ENCODE measurements at places on chromosomes 7 and 10.

DNA sequence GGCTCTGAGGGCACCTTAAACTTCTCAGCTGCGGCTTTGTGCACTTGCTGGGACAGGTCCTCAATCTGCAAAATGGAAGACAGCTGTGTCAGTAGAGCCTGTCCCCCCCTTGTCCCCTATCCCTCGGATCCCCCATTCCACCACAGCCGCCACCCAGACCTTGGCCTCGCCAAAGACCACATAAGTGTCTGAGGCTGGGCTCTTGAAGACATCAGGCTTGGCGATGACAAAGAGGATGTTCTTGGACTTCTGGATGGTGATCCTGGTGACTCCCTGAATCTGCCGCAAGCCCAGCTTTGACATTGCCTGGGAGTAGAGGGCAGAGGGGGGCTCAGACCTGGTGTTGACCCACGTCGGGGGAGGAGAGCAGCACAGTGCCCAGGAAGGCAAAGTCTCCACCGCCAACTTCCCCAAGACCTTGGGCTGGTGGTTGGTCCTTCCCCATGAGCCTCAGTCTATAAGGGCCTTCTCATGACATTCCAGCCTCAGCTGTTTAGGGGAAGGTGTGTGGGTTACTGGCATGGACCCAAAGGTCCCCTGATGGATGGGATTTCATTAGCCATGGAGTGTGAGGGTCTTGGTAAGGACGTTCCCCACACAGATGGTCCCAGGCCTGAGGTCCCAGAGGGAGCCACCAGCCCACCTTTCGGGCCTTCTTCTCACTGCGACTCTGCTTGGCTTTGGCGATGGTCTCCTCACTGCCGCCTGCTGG, 7.7 kb downstream of the NACAD start:
- DNase-seq = no peak

GRCh38 chr10:126595160-126595559, 75.3 kb downstream of the C10orf90 start:
- no peak for DNase-seq

GRCh38 chr10:130748409-130749057, 563.0 kb downstream of the TCERG1L start:
- DNase-seq = no peak

DNA sequence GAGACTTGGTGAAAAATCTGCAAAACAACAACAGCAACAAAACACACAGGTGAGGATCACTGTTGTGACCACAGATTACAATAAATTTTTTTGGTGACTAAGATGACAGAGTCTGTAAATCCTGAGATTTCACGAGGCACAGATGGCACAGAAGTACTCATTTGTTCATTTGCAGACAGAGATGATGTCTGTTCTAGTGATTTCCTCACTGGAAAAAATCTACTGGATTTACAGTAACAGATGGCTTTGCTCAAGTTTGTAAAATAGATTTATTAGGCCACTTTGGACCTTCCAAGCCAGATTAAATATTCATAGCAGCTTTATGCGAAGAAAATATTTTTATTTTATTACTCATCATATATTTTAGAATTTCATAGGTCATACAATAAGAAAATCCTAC, 113.5 kb upstream of the IL6 start:
- DNase-seq = no peak

- peak; percentile 9 for DNase-seq
These were observed 55.6 kb downstream of the CC2D2B start for GRCh38 chr10:95963202-95963990.

DNA sequence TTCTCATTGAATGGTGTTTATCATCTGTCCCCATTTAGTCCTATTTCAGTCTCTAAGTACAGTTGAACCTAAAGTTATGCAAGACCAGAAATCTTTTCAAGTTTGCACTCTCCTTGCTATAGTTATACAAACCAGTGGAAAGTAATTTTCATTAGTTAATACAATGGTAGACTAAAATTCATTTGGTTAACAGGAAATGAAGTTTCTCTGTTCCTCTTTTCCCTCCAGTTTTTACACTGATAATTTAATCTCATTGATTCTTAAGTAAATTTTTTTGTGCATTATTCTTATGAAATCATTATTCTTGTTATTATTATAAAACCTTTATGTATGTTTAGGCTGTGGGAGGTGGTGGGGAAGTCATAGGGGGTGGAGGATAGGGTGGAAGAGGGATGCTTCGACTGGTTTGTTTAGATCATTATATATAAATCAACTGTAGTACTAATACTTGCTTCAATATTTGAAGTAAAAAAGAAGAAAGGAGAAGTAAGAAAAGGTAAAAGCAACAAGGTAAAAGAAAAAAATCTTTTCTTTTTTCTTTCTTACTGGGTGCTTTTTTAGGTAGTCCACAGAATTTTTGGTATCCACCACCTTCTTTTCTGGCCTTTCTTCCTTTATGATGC, 104.1 kb downstream of the GPR85 start:
- no peak for DNase-seq

DNA sequence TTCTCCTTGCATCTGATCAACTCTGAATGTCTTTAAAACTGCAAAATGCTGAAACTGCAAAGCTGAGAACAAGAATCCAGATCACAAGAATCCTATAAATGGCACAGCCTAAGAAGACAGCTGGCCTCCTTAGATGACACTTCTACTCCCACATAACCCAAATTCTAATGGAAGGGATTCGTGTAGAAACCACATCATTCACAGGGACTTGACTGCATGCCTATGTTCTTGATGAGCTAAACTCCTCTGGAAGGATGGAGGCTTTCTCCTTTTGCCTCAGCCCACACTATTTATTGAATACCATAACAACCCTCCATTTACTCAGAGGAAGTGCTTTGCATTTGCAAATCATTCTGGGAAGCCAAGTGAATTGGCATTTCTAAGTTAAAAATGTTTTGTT, 252.5 kb upstream of the VWC2 start:
- no peak for DNase-seq

- no peak for DNase-seq
These were observed 54.0 kb downstream of the RAPGEF5 start for GRCh38 chr7:22302951-22303423.

GRCh38 chr10:132542086-132542775, 4.6 kb downstream of the INPP5A start:
- no peak for DNase-seq

DNA sequence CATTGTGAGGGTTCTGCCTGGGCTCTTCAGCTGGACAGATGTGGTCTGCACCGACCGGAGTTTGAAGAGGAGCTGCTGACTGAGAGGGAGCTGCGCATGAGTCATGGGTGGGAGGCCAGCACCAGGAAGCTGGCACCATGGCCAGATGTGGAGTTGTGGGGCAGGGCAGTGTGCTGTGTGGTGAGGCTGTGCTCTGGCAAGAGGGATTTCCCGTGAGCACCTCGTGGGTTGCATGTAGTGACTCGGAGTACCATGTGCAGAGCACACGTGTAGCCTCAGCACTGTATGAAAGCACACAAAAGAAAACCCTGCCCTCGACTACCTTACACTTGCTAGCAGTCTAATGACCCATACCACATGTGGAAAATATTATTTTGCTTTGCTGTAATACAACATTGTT, 103.4 kb downstream of the WNT2 start:
- DNase-seq = no peak

DNA sequence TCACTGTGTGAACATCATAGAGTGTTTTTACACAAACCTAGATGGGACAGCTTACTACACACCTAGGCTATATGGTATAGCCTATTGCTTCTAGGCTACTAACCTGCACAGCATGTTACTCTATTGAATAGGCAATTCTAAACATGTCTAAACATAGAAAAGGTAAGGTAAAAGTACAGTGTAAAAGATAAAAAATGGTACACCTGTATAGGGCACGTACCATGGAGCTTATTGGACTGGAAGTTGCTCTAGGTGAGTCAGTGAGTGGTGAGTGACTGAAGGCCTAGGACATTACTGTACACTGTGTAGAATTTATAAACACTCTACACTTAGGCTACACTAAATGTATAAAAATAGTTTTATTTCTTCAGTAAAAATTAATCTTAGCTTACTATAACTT, 182.0 kb upstream of the THSD7A start:
- DNase-seq = no peak

DNA sequence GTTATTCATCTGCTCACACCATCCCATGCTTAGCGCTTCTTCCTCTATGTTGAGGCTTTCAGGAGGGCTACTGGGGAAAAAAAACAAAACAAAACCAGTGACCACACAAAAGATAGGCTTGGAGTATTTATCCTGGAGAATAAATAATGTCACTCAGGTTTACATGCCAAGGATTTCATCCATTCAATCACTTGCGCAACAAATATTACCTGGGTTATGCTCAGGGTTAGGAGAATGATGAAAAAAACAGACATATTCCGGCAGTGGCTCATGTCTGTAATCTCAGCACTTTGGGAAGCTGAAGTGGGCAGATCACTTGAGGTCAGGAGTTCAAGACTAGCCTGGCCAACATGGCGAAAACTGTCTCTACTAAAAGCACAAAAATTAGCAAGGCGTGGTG, 3.3 kb upstream of the ELOVL3 start:
- DNase-seq = no peak

DNA sequence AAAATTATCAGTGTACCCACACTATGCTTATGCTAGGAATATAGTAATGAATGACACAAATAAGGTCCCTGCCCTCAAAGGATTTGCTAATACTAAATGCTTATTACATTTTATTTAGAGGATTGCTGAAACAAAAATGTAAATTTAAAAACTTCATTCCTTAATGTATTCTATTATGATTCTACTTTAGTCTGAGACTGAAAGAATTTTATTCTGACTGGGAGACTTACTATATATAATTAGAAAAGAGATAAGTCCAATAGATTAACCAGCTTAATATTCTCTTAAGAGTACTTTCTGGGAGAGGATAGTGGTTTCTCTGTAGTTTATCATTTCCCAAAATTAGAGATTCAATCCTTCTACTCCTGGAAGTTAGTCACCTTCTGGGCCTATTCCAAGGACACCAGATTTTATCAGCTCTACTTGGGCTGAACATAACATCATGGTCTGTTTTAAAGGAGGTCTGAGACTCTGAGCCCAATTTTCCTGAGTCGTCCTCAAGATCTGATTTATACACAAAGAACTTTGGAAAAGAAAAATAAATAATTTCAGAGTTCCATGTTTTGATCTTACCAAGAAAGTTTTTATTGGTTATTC, 41.1 kb downstream of the ASZ1 start:
- no peak for DNase-seq

GRCh38 chr10:4512671-4513240, 313.3 kb upstream of the AKR1E2 start:
- peak; percentile 8 for DNase-seq

DNA sequence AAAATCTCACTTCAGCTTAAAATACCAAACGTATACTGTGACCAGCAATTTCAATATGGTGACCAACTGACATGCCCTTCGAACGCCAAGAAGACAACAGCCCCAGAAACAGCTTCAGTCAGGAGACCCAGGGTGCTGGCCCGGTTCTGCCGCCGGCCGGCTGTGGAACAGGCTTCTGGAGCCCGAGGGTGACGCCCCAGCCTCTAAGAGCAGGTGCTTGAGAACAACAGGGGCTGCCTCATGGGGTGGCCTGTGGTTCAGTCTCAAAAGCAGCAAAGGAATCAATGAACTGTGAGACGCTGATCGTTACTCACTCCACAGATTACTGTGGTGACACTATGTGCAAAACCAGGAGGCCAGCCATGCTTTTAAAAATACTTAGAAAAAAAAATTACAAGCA, 17.3 kb downstream of the GPER1 start:
- DNase-seq = no peak

- DNase-seq = no peak
These were observed 236.2 kb downstream of the FGFR2 start for GRCh38 chr10:121362026-121362425.

GRCh38 chr7:115533785-115534184, 496.8 kb downstream of the TFEC start:
- DNase-seq = no peak

DNA sequence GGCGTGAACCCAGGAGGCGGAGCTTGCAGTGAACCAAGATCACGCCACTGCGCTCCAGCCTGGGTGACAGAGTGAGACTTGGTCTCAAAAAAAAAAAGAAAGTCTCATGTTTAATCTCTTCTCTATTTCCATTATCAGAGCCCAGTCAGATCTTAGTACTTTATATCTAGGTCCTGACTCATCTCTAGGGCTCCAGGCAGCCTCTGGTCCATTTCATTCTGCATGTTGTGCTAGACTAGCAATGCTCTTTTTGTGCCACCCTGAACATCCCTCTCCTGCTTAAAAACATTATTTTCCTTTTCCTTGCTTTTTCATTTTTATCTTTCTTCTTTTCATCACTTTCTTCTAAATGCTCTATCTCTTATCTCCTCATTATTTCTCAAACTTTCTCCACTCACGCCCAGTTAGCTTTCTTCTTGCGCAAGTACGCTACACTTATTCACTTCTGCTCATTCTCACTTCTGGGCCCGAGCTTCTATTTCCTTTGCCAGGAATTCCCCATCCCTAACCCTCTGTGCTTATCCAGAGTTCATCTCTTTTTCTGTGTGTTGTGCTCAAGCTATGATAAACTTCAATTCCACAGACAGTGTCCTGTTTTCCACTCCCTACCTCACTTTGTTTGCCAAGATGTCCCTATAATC, 63.9 kb downstream of the BTAF1 start:
- DNase-seq = no peak

- DNase-seq = no peak
These were observed 156.4 kb downstream of the OAT start for GRCh38 chr10:124262234-124262865.

DNA sequence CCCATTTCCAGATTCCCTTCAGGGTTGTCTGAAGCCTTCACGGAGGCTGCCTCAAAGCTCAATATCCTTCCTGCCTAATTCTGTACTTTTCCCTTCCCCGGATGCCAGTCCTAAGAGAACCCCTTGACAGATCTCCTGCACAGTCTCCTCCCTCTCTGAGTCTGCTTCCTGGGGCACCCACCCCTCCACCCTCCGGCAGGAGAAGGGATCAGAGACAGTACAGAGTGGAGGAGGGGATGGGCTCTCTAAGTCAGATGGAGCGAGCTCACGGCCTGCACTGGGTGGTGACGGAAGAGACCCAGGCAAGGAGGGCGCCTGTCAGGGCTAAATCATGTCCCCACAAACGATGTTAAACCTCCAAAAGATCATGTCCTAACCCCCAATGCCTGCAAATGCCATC, 48.0 kb upstream of the CARD11 start:
- no peak for DNase-seq

GRCh38 chr10:6706725-6707124, 126.6 kb upstream of the PRKCQ start:
- no peak for DNase-seq

DNA sequence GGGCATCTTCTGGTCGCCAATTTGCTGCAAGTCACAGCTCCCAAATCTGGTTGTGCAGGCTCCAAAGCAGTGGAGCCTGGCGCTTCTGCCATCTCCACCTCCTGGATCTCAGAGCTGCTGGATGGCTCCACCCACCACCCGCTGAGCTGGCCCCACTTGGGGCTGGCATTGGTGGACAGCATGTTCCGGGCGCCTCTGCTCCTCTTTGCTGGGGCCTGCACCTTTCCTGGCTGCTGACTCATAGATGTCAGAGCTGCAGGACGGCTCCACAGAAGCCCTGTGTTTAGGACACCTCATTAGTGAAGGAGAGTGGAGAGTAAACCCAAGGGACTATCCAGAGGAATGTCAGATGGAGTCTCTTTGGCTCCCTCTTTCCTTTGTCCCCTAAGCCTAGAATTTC, 27.4 kb downstream of the MAPK8 start:
- DNase-seq = no peak

All from activated CD4-positive, alpha-beta T cell treated with anti-CD3 and anti-CD28 coated beads, Interleukin-2, Interleukin-4, amounts not matched to agents 100 ng/mL and 50 ng/mL, durations not matched to agents 16 hours and 8 hours (primary cell).